Omental fat pad (tissue), 4 donors: ENCODE measurements at places on chromosomes 4 and X.

DNA sequence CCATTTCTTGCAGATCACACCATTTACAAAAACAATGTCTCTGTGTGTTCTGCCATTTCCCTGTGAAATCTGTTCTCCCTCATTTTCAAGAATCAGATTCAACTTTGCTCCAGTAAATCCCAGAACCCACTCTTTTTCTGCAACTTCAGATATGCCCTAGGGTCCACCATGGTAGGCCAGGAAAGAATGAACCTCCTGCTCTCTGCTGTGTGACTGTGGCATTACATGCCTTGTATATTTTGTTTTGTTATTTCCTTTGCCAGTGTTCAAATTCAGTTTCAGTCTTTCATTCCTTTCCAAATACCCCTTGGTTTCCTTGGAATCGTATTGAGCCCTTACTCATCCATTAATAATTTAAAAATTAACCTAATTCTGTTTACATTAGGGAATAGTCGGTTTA lies 290.2 kb upstream of the VCX start:
- DNase-seq = no peak

DNA sequence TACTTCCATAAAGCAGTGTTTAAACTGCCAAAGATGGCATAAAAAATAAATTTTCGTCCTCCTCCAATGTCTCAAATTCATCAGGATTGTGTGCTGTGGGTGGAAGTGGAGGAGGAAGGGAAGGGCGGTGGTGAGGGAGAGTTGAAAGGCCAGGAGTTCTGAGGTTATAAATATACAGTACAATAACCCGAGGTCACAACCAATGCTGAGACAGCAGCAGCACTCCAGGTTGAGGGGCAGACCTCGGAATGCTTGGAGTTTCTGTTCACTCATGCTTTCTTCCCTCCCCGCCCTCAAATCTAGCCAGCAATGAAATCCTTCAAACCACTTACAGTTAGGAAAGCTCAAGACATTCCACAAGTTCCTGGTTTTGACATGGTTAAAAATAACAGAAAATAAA lies 134.0 kb upstream of the SMAD1 start:
- DNase-seq = no peak

- DNase-seq = no peak
Measured at GRCh38 chrX:13932416-13932815, 97.3 kb downstream of the GEMIN8 start.

DNA sequence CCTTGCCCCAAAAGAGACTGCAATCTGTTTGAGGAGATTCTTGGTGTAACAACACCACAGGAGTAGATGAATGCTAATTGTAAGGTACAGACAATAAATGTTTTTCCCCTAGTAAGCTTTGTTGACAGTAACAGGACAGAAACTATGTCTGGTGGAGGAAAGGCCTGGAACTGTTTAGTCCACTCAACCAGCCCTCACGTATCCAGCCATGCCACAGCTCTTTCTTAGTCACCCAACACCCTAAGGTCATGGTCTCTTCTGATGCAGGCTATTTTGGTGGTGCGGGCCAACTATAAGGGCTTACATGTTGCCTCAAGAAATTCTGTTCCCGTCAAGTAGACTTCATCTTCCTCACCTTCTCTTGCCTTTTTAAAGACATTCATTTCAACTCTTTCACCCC lies 75.9 kb upstream of the GAB1 start:
- no peak for DNase-seq

GRCh38 chr4:181331214-181331613 lies 912.0 kb upstream of the TENM3 start:
- no peak for DNase-seq

- no peak for DNase-seq
Measured at GRCh38 chr4:7754565-7755262, 184.9 kb downstream of the AFAP1 start.

- no peak for DNase-seq
Measured at GRCh38 chr4:84875636-84876371, 90.7 kb downstream of the WDFY3 start.

- DNase-seq = no peak
Measured at GRCh38 chr4:158859661-158860060, 90.8 kb downstream of the FNIP2 start.

DNA sequence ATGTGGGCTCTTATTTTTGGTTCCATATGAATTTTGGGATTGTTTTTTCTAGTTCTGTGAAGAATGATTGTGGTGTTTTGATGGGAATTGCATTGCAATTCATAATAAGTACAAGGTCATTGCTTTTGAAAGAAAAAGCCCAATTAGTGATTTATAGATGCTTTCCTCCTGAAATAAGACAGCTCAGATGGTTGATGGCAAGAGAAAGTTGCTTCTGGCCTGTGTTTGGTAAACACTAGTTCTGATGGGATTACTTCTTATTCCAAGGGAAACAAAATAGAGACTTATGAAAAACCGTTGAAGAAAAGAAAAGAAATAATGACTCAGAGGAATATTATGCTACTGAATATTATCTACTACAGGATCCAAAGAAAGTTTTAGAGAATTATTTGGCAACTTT lies 144.9 kb downstream of the SPANXA1 start:
- no peak for DNase-seq

- DNase-seq = no peak
Measured at GRCh38 chr4:35912174-35912573, 332.1 kb downstream of the ARAP2 start.

DNA sequence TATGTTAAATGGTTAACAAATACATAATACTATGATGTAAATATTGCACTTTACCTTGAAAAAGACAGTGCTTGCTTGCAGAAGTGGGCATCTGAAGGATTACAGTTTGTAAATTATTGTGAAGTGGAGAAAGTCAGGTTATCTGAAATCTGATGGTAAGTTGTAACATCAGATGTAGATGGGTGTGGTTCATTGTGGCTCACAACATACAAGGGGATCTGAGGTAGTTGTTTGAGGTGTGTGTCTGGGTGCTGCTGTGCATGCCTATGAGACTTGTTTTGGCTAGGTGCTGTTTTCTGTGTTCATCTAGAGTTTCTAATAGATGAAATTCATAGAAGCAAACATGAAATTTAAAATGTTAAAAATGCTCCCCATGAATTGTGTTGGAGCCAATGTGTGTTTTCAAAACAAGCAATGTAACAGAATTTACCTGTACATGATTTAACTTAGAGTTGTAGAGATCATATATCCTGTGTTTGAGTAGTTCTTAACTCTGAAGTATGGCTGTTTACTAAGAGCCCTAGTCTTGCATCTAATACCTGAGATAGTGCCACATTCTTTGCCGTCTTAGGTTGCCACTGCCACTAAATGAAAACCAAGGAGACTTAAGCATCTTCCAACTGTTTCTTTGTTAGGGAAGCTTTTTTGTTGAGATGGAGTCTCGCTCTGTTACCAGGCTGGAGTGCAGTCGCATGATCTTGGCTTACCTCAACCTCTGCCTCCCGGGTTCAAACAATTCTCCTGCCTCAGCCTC lies 11.9 kb upstream of the NDUFC1 start:
- DNase-seq = no peak

- DNase-seq = no peak
Measured at GRCh38 chrX:39946822-39947221, 150.9 kb downstream of the BCOR start.

GRCh38 chr4:186347743-186348142 lies 81.8 kb downstream of the F11 start:
- no peak for DNase-seq

- DNase-seq = no peak
Measured at GRCh38 chr4:6926081-6926480, 16.5 kb downstream of the TBC1D14 start.

DNA sequence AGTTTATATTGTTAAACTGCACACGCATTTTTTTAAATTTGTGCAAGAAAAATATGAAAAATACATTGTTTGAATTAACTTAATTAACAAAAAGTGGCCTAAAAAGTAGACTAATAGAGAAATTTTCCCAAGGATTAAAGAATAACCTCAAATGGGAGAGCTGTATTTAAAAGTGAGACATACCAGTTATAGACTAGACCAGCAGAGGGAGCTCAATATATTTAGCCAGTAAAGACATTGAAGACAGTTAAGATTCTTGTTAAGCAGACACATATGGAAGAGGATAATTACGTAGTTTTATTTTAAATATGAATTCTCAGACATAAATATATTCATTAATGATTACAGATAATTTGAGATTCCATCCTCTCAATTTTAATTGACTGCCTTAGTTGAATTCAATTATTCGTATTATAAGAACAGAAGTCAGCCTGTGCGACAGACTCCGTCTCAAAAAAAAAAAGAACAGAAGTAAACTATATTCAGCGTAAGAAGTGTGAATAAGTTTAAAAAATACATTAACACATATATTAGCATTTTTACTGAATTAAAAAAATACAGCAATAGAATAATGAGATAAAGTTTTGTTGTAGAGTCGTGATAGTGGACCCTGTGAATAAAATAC lies 64.8 kb downstream of the GLRA3 start:
- no peak for DNase-seq

- DNase-seq = no peak
Measured at GRCh38 chrX:39896951-39897740, 200.6 kb downstream of the BCOR start.

DNA sequence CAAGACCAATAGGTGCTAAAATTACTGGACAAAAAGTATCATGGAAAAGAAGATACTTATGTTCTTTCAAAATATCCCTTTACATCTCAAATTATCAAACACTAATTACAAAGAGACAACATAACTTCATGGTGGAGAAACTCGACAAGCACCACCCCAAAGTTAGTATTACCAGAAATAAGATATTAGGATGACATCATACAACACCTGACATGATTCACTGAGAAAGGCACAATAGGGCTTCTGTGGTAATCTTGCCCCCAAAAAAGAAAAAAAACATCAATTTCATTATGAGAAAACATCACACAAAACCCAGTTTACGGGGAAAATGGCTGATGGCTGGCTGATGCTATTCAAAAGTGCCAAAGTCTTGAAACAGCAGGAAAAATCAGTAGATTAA lies 1781.7 kb upstream of the PCDH10 start:
- DNase-seq = no peak

GRCh38 chrX:115694028-115694427 lies 133.1 kb downstream of the PLS3 start:
- no peak for DNase-seq

DNA sequence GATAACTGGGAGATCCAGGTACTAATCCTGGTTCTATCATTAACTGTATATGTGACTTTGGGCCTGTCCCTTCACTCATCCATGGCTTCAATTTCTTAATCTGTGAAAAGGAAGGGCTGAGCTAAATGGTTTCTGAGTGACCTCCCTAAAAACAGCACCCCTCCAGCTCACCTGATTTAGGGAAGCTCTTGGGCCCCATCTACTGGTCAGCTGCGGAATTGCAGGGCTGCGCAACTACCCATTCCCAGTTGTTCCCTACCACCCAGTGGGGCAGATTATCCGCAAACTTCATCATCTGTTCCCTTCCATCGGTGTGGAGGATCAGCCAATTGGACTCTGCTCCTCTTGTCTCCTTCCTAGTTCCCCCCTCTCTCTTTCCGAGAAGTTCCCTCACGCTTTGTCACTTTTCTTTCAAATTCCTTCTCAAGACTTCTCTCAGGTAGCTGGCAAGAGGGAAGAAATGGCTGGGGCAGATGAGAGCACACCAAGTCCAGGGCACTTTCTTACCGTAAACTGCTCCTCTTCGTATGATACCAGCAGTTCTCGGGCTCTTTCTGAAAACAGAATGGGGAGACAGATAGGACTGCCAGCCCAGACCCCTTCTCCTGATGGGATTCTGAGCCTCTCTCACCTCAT lies 5.8 kb downstream of the LAS1L start:
- peak; percentile 66 for DNase-seq

DNA sequence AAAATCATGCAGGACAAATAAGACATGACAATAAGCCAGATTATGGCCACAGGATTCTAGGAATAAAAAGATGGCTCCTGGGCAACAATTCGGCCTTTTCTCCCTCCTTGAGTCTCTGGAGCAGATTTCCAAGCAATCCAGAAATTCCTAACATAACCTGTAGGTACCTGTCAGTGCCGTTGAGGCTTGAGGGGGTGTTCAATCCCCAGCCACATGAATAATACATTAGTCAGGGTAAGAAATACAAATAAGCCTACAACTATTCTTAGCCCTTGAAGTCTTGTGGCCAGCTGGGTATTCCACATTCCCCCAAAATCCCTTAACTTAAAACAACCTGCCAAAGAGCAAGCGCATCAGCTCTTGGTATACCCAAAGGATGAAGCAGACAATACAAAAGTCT lies 9.7 kb downstream of the CXorf38 start:
- no peak for DNase-seq

- no peak for DNase-seq
Measured at GRCh38 chr4:111849746-111850284, 295.4 kb upstream of the FAM241A start.

DNA sequence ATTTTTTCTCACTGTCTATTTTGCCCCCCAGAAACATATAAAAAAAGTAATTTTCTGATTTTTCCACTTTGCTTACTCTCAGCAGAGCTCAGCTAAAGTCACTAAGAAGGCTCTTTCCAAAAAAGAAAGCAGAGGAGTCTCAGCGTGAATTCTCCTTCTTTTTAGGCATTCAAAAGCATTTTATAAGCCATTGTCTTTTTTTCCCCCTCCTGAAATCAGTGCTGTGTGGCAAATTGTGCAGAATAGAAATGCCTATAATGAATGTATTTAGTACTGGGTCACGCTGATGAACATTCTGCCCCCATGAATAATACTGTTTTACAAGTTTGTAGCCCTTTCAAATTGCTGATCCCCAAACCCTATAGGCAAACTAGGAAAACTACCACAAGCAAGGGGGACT lies 1.6 kb upstream of the PCDH18 start:
- no peak for DNase-seq

DNA sequence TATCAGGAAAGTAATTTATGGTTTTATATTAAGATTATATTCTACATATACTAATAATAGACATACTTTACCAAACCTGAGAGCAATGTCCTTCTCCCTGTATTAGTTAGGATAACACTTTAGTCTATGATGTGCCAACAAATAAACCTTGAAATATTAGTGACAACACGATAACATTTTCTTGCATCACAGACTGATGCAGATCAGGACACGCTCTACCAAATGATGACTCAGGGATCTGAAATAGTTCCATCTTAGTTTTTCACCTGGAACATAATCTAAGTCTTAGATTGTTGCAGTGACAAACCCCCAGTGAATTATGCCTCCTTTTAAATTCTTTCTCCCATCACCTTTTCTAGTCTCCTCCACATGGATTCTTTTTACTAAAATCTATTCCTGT lies 214.2 kb downstream of the CLCN4 start:
- DNase-seq = no peak
